ENCODE measurements at places on chromosomes 4 and X.

GRCh38 chr4:172982151-172982590 lies 186.4 kb upstream of the GALNT7 start:
- DNase-seq = peak; percentile 37

- no peak for DNase-seq
Measured at GRCh38 chr4:6121941-6122340, 78.4 kb downstream of the JAKMIP1 start.

DNA sequence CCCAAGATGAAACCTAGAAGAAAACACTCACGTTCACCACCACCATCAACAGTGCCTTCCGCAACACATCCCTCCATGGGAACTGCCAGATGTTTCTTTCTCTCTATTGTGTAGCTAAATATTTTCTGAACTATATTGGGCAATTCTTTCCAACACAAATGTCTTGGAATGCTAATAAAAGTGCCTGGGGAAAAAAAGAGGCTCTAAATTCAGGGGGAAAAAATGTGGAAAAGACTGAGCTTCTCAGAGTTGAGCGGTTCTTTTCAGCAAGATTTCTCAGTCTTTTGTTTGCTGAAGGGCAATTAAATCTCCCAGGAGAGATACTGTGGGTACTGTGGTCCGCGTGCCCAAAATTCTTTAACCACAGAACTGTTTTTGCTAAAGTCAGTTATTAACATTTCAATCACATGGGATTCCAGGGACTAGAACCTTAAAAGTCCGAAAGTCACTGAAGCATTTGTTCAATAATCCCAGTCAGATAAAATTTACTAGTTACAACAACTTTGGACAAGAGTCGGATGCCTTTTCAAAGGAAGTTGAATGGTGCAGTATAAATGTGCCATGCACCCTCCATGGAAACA lies 51.9 kb upstream of the DHRSX start:
- DNase-seq = no peak

DNA sequence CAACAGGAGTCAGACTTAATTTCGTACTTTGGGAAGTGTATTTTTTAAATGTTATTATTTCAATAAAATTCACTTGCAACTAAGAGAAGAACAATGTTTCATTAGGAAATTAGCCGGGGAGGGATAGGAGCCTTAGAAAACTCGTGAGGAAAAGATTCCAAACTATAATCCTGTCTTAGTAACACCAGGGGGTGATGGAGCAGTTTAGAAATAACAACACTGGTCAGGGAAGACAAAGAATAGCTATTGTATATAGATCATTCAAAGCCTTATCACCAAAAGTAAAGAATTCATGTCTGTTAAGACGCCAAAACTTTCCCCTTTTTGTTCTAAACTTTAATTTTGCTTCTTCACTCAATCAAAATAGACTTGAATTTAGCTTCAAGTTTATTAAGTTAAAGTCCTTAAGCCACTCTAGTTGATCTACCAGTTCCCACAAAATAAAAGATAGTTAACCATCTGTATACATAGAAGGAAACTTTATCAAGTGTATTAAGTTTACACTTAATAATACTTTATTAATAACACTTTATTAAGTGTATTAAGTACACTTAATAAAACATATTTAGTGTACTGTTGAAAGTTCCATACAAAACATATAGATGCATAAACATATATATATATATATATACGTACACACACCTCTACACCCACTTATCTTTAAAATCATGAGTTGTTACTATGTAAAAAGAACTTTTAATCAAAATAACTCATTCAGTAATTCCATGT lies 60.5 kb downstream of the ARAP2 start:
- no peak for DNase-seq

DNA sequence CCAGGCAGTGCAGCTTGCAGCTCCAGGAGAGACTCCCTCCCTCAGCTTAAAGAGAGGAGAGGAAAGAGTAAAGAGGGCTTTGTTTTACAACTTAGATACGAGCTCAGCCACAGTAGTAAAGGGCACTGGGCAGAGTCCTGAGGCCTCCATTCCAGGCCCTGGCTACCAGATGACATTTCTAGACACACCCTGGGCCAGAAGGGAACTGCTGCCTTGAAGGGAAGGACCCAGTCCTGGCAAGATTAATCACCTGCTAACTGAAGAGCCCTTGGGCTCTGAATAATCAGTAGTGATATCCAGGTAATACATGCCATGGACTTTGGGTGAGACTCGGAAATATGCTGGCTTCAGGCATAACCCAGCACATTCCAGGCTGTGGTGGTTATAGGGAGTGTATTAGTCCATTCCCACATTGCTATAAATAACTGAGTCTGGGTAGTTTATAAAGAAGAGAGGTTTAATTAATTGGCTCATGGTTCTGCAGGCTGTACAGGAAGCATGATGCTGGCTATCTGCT lies 15.3 kb upstream of the SLC16A2 start:
- DNase-seq = no peak

GRCh38 chr4:5877392-5877791 lies 15.5 kb downstream of the CRMP1 start:
- no peak for DNase-seq

DNA sequence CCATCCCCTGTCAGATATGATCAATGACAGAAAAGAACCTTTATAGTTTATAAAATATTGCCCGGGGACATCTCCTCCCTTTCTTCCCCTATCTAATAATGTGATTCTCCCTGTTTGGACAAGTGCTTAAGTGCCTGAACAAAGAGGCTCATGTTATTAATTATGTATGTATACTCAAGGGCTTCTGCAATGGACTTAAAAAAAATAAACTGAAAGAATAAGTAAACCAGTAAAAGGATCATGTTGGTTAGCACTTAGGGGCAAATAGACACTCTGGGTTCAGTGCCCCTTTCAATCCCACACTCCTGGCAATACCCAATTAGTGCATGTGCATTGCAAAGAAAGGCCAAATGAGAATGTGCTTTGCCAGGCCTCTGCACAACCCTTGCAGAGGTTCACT lies 30.7 kb upstream of the RPS6KA6 start:
- peak; percentile 91 for DNase-seq

DNA sequence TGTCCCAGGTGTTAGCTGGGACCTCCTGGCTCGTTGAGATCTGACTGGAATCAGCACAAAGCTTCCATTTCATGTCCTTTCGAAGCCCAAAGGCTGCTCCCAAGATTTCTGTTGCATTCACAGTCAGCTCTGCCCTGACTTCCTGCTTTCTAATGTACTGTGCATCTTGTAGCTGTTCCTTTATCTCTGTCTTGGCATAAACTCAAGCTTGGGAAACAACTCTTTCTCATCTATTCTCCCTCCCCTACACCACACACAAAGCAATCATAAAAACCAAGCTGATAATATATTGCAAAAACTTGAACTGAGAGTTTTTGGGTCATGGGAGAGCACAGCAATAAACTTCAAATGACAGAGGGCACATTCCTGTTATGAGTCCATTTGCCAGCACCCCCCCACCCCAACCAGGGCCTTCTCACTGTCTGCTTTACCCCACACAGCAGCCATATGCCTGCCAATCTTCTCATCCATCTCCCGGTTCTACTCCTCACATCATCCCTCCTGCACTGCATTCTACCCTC lies 76.3 kb downstream of the SYNPO2 start:
- DNase-seq = no peak

DNA sequence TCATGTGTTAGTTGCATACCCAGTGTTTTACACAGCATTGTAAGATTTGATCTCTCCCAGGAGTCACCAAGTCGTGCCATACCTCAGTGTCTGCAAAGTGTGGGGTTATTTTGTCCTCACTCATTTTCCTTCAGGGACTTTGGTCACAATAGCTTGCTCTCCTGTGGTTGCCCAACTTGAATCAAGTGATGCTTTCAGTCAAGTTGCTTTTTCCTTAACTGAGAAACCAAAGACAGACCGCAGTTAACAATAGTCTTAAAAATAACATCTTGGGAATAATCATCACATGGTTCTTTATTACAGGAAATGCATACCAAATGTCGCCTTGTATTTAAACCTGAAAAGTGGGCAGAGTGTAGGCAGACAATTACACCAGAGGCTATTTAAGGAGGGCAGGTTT lies 44.5 kb upstream of the NDP start:
- DNase-seq = no peak

DNA sequence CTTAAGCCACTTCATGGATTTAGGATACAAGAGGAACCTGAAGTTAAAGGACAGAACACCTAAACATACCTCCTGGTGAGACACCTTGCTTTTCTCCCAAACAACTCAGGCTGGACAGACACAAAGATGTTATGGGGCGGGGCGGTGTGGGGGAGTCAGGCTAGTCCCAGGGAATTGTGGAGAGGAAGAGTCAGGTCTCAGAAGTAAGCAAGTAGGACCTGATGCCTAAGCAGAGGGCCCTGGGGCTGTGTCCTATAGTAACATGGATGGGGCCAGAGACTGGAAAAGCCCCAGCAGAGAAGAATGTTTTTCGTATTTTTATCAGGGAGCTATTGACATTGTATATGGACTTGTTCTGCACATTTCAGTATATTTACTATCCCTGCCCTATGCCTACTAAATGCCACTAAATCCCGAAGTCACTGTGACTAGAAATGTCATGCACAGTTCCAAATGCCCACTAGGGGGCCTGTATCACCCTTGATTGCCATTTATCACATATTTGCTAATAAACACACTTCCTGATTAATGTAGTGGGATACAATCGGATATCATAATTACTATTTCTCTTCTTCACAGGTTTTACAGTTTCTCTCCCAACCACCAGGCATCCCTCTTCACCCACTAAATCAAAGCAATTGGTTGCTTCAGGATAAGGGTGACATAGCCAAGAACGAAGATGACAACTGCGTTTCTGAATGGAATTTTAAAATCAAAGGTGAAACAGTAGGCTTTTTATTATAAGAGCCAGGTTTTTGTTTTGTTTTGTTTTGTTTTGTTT lies 23.8 kb upstream of the ARHGAP10 start:
- peak; percentile 7 for DNase-seq

GRCh38 chrX:27746516-27746915 lies 61.3 kb upstream of the MAGEB10 start:
- DNase-seq = peak; percentile 33

DNA sequence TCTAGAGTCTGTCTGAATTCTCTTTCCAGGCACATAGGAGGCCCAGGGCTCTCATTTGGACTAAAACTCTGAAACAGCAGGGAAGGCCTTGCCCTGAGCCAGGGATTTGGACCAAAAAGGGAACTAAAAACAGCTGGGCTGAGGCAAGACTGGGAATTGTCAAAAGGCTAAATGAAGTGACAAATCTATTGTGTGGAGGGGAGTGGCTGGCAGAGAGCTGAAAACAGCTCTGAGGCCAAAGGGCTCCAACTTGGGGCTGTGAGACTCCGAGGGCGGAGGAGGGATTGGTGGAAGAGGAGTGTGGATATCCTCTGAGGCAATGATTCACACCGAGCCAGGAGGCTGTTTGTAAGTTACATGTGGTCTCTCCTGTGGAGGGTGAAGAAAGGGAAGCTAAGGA lies 63.2 kb downstream of the PHEX start:
- DNase-seq = no peak

DNA sequence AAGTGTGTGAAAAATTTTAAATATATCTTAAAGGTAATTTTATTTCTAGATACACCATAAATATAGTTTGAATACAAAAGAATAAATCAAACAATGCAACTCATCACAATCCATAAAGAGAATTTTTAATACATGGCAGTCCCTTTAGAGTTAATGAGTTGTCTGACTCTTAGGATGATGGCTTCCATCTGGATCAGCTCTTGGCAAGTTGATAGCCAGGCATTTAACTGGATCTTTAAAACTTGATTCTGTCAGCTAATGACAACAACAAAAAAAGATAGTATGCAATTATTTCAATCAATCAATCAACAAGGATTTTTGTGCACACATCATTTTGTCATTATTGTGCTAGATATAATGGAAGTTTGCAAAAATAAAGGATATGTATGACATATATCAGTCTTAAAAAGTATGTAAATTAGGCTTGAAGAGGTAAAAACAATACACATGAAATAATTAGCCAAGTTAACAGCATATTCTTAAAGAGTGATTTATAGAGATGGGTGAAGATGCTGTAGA lies 174.9 kb upstream of the PCDH18 start:
- no peak for DNase-seq

GRCh38 chr4:12701384-12701783 lies 782.8 kb downstream of the RAB28 start:
- DNase-seq = no peak

DNA sequence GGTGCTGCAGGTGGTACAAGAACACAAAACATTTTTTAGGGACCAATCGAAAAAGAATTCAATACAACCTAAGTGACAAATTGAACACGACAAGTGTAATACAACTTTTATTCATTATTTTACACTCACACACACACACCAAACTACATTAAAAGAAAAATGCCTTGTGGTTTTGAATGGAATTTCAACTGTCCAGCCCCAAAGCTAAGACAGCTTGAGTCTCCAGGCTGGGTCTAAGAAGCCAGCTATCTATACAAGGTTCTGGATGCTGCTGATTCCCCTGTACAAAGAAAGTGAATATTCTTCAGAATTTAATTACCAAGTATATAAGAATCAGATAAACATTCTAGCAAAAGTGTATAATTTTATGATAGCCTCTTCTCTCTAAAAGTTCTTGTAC lies 118.2 kb downstream of the PPP3CA start:
- DNase-seq = no peak

GRCh38 chr4:112702892-112703291 lies 65.9 kb downstream of the LARP7 start:
- no peak for DNase-seq

GRCh38 chr4:75142850-75143249 lies 209.9 kb downstream of the PARM1 start:
- DNase-seq = no peak

DNA sequence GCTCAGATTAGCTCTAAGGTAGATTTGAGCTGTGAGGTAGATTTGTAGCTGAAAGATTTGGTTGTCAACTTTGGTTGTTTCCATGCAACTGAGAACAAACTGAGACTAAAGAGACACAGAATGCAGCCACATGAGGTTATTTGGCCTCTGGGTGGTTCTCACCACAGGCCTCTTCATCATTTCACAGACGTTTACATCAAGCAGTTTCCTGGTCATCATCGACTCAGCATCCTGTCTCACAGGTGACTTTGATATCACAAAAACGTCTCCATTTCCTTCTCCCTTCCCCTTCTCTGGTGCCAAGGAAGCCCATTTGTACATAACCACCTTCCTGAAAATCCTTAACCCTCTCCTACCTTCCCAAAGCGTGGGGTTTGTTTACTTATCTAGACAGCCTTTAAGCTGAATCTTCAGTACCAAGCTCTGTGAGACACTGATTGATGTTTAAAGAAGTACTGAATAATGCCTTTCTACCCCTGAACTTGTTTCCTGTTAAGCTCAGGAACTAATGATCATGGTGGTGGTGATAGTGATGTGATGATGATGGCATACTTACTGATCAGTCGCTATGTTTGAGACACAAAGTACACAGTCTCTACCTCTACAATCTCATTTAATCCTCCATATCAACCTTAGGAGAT lies 81.9 kb downstream of the FAM114A1 start:
- no peak for DNase-seq

- no peak for DNase-seq
Measured at GRCh38 chr4:55077577-55077976, 47.8 kb downstream of the KDR start.

Data from NCI-H146 (cell line).